ENCODE measurements at places on chromosomes 1 and 21.

GRCh38 chr1:67575861-67576260 is 109.1 kb upstream of the GADD45A start:
- no peaks in the 10 kb centered on the region for H3K27me3 ChIP-seq
- no peak overlapping the region for H3K27ac ChIP-seq
- H3K36me3 ChIP-seq, result no peaks in the 10 kb centered on the region
- H3K4me1 ChIP-seq, result peaks cover 2% of the 10 kb centered on the region
- no peak overlapping the region for H3K4me3 ChIP-seq

DNA sequence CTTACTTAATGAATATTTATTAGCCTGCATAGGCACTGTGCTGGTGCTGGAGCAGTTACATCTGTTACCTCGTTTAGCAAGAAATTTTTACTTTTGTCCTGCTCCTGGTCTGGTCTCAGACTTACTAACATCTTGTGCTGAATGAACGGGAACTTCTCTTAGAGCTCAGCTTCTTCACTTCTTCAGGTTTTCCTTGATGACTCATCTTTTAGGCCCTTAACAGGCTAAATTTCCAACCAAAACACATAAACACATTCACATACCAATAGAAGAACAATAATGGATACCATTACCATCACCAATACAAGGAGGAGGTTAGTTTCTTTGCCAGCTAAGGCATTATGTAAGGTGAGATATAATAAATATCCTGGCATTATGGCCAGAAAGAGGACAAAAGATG is 68.9 kb downstream of the IFI44 start:
- no peaks in the 10 kb centered on the region for H3K4me1 ChIP-seq
- H3K4me3 ChIP-seq, result no peak overlapping the region
- DNase-seq, result no peak
- no peaks in the 10 kb centered on the region for H3K36me3 ChIP-seq

DNA sequence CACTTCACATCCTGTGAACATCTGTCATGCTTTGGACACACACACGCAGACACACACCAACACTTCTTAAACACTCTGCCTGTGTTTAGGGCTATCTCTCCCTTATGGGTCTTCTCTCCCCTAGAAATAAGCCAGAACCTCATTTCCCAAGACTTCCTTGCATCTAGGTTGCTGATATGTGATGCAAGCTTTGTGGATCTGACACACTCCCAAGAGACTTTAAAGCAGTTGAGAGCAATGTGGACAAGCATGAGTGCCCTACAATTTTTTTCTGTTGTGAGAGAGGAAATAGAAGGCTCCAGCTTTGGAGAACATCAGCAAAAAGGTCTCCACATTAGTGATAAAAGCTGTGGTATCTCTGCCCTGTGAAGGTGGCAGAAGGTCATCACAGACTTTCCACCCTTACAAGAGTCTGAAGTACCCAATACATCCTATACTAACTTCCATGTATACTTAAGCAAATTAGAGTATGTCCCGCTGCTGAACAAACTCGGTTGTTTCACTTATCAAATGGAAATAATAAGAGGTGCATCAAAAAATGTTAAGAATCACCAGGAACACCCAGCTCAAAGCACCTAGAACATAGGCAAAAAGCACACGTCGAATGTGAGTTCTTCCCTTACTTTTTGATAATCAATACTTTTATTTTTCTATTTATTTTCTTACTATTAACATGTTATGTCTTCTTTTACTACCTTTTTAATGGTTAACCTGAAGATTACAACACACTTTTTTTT is 267.6 kb downstream of the SETD4 start:
- DNase-seq, result no peak
- no peak overlapping the region for H3K27ac ChIP-seq
- H3K4me3 ChIP-seq, result no peak overlapping the region
- no peaks in the 10 kb centered on the region for H3K36me3 ChIP-seq
- no peaks in the 10 kb centered on the region for H3K27me3 ChIP-seq
- peaks cover 4% of the 10 kb centered on the region for H3K4me1 ChIP-seq

DNA sequence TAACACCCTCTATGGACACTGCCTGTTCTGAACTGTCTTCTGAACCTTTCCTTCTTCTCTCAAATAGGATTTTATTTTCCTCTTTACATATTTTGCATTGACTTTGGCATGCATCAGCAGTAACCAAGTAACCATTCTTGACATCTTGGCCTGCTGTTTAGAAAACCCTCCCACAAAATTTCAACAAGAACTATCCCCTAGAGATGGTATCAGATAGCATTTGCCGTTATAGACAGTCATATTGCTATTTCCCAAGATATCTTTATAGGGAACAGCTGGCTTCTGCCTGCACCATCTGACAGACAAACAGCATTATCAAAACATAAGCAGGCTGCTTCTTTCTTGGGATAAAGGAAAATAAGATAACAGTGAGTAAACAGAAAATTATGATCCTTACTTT is 54.7 kb downstream of the LHX8 start:
- H3K27me3 ChIP-seq, result no peaks in the 10 kb centered on the region
- H3K4me3 ChIP-seq, result no peak overlapping the region
- no peaks in the 10 kb centered on the region for H3K36me3 ChIP-seq
- no peak for DNase-seq
- no peak overlapping the region for H3K27ac ChIP-seq
- H3K4me1 ChIP-seq, result no peaks in the 10 kb centered on the region

GRCh38 chr1:56097713-56098112 is 481.6 kb downstream of the PLPP3 start:
- no peak overlapping the region for H3K27ac ChIP-seq
- no peaks in the 10 kb centered on the region for H3K4me1 ChIP-seq
- DNase-seq, result no peak
- H3K27me3 ChIP-seq, result no peaks in the 10 kb centered on the region
- no peak overlapping the region for H3K4me3 ChIP-seq

DNA sequence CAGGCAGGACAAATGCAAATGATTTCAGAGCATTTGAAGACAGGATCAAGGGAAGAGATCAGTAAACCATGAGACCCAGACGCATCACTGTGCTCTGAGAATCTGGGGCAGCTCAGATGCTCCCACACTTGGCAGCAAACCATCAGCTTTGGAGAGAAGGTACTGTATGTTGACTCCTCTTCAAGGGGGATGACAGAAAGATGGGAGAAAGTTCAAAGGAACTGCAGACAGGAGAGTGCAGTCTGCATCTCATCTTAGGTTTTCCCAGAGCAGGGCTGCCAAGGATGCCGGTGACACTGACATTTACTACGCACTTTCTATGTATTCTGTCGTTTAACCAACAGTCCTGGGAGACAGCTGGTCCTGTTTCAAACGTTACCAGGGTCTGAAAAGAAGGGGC is 35.8 kb downstream of the OLFML2B start:
- H3K4me1 ChIP-seq, result no peaks in the 10 kb centered on the region
- no peak overlapping the region for H3K4me3 ChIP-seq
- no peak overlapping the region for H3K27ac ChIP-seq
- no peaks in the 10 kb centered on the region for H3K36me3 ChIP-seq
- DNase-seq, result no peak
- H3K27me3 ChIP-seq, result no peaks in the 10 kb centered on the region

Data from thyroid gland (tissue), 4 donors.